Non-pigmented ciliary epithelial cell (primary cell): ENCODE measurements at places on chromosomes 13 and 19.

DNA sequence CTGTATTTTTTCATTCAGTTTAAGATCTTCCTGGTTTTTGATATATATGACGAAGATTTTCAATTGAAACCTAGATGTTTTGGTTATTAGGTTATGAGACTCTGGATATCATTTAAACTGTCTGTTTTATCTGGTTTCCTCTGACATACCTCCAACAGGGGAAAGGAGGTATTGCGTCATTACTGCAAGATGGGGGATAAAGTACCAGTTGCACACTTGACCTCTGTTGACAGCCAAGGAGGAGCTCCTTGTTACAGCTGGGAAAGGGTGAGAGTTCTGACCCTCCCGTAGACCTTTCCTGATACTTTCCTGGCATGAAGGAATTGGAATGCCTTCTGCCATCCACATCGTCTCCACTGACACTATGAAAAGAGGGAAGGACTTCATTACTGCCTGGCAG is 82.0 kb upstream of the SHISA2 start:
- no peak for DNase-seq

DNA sequence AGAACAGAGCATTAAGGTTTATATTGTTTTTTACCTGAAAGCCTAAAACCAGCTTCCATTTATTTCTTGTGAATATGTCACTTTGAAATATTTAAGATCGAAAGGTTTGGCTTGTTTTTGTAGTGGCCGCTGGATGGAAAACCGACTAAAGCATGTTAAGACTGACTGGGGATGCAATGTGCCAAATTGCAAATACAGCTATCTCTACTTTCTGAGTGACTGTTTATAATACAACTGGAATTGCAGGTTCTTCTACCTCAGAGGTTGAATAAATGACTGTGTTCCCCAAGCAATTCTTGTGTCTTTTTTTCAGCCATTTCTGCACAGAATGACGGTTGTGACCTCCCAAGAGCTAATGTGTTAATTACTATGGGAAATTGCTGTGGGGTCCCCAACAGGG is 50.0 kb upstream of the TMTC4 start:
- DNase-seq = no peak

DNA sequence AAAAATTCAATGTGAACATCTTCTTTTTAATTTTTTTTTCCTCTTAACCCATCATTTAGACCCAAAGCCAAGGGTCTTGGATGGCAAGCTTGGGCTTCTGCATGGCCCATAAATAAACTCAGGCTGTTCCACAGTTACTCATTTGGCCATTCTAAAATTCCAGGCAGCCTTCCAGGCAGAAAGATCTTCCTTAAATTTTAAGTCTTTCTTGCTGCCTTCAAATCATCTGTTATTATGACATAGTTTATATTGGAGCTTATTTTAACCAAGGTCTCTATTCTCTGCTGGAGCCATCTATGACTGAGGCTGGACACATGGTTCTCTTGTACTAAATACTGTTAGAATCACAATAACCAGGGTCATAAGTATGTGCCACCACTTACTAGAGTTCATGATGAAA is 317.3 kb upstream of the MAB21L1 start:
- no peak for DNase-seq

DNA sequence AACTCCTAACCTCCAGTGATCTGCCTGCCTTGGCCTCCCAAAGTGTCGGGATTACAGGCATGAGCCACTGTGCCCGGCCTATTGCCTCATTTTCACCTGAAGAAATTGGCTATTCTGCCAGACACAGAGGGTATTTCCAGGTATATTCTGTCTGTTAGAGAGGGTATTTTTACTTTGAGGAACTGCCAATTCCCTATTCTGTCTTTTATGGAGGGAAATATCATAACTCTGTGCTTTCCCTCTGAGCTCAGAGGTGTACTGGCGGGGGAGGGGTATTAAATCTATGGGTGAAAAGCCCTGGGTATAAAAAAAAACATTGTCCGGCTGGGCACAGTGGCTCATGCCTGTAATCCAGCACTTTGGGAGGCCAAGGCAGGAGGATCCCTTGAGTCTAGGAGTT is 24.8 kb downstream of the TSKS start:
- no peak for DNase-seq

- DNase-seq = no peak
These were observed 16.3 kb downstream of the MPND start for GRCh38 chr19:4359627-4360000.

DNA sequence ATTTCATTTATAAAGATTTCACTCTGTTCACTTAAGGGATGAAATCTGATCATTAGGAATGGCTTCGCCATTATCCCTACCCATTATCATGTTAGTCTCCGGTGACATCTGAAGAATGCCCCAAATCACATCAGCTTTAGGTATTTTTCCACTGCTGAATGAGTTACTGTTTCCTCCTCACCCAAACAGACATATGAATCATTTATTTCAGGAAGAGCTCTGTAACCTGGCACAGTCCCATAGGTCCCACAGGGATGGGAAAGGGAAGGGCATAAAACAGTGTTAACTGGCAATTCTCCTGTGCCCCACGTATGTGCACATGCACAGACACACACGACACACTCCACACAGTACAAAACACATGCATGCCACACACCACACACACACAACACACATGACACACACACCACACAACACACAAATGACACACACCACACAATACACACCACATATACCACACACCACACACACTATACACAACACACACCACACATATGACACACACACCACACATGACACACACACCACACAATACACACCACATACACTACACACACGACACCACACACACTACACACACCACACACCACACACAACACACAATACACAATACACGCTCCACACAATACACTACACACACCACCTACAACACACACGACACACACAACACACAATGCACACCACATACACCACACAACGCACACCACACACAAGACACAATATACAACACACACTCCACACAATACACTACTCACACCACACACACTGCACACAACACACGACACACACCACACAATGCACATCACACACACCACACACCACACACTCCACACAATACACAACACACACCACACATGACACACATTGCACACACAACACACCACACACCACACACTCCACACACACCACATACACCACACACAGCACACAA is 15.4 kb downstream of the TMEM255B start:
- DNase-seq = no peak

GRCh38 chr13:85653681-85654080 is 145.5 kb downstream of the SLITRK6 start:
- no peak for DNase-seq

DNA sequence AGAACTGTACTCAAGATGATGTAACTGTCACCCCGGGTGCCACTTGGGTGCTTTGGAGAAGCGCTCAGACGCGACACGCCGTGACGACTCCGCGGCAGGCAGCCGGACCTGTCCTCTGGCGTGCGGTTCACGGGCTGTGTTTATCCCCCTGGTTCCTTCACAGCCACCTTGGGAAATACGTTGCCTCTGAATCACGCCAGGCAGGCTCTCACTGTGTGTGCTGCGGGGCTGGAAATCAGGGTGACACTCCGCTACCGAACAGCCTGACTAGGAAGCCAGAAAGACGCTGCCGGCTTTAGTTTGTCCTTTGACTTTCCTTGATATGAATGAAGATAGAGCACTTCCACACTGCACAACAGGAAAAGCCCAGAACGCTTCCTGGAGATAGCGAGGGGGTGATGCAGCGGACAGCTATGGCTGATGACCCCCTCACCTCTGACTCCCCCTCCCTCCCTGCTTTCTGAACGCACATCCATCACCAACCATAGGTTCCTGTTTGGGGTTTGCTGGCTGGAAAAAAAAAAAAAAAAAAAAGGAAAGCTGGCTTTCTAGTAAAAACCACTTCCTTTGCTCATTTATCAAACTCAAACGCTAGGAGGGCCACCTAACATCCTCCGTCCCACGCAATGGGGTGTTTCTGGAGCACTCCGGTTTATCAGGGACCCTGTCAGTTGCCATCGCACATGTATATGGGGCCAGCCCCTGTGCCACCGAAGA is 3.7 kb upstream of the GP6 start:
- no peak for DNase-seq

DNA sequence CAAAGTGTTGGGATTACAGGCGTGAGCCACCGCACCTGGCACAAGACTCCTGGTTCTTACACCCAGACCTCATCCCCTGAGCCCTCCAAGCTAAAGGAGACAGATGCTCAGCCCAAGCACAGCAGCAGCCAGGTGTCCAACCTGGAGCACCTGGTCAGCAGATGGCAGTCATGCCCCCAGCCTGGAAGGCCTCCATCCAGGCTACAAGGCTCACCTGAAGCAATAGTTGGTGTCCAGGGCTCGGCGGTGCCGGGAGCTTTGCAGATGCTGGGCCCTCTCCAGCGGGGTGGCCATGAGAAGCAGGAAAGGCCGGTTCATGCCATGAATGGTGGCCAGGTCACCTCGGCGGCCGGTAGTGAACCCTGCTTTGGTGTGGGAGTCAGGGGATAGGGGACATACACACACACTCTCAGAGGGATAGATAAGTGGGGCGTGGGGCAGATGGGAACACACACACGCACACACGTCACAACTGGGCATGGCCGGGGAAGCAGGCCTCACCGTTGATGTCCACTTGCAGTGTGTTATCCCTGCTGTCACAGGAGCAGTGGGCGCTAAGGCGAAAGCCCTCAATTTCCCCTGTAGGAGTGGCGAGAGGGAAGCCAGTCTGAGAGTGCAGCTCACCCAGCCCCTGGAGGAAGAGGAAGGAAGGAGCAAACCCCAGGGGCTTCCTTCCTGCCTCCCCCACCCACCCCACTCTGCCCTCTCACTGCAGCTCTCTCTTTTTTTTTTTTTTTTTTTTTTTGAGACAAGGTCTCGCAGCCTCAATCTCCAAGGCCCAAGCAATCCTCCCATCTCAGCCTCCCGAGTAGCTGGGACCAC is 11.8 kb downstream of the TGFB1 start:
- no peak for DNase-seq

DNA sequence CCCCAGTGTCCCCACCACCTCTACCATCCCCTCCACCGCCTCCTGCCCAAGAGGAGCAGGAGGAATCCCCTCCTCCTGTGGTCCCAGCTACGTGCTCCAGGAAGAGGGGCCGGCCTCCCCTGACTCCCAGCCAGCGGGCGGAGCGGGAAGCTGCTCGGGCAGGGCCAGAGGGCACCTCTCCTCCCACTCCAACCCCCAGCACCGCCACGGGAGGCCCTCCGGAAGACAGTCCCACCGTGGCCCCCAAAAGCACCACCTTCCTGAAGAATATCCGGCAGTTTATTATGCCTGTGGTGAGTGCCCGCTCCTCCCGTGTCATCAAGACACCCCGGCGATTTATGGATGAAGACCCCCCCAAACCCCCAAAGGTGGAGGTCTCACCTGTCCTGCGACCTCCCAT is 2.8 kb downstream of the KMT2B start:
- DNase-seq = no peak

DNA sequence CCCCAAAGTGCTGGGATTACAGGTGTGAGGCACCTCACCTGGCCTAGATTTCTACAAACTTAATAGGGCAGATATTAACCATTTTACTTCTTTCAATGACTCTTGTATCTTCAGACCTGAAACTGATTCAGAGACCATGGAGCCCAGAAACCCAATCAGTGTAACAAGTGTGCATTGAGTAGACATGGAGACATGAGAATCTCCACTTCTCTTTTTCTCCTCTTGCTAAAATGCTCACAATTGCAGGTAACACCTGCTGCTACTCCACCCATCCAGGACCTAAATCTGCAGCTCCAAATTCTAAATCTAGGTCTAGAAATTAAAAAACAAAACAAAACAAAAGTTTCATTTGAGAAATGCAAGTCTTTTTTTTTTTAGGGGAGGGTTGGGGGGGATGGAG is 42.2 kb upstream of the ZNF681 start:
- DNase-seq = no peak

DNA sequence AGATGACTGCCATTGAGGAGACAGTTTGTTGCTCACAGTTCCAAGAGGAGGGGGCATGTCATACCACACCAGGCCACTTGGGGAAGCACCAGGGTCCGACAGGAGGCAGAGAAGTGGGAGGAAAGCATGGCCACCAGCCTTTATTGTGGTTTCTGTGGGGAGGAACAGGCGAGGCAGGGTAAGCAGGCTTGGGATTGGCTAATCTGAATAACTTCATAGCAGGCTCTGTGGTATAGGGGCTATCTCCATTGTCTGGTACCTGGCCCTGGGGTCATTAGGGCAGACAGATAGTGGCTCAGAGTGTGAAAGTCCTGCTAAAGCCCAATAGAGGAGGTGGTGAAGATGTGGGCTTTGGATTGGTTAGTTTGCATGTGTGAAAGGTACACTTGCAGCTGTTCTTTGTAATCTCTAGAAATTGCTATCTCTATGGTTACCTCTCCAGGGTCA is 35.5 kb downstream of the CBY2 start:
- DNase-seq = no peak

DNA sequence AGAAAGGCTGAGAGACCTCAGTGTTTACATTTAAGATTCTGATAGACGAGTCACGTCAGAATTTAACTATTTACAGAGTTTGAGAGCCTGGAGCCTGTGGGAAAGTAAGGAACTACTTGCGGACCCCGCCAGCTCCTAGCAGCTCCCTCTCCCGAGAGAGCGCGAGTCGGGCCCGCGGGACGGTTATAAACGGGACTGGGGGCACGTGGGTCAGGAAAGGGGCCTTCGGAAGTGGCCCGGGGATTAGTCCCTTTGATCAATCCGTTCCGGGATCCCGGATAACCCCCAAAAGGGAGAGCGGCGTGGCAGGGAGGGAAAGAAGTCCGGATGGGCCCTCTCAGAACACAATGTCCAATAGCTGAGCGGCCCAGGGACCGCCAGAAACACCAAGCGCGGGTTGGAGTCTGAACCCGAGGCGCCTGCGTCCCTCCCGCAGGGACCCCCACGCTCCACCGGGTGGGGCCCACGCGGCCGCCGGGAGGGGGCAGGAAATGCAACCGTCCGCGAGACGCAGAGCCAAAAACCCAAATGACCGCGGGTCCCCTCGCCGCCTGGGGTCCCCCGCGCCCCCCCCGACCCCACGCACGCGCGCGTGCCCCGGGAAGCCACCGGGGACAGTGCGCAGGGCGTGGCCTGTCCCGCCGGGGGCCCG is 3.6 kb downstream of the ZIC5 start:
- DNase-seq = no peak

- DNase-seq = no peak
These were observed 28.1 kb upstream of the MPHOSPH8 start for GRCh38 chr13:19605161-19605955.

- DNase-seq = no peak
These were observed 701 bp upstream of the HIF3A start for GRCh38 chr19:46296202-46296480.
